CD4-positive, alpha-beta T cell treated with Interleukin-6 at 100 ng/mL for 8 hours (primary cell): ENCODE measurements at places on chromosomes 4 and X.

GRCh38 chr4:115973768-115974167 lies 860.3 kb upstream of the NDST4 start:
- DNase-seq: no peak

- no peak for DNase-seq
Observed at GRCh38 chrX:129058405-129058804, 464.9 kb downstream of the SMARCA1 start.

- DNase-seq: no peak
Observed at GRCh38 chr4:80162418-80162817, 34.9 kb upstream of the PRDM8 start.

DNA sequence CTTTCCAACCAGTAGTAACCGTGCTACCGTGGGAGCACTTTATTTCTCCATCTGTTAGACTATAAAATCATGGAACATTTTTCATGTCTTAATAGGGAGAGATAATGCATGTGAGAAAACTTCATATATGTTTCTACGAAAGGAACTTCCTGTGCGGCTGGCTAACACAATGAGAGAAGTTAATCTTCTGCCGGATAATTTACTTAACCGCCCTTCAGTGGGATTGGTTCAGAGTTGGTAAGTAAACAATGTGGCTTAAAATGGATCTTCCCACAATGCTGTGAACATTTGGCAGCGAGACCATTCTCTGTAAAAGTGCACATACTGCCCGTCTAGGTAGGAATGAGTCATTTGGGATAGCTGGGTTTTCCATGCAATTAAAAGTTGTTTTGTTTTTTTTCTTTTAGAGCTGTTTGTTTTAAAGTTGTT lies 29.6 kb downstream of the PDK3 start:
- no peak for DNase-seq

DNA sequence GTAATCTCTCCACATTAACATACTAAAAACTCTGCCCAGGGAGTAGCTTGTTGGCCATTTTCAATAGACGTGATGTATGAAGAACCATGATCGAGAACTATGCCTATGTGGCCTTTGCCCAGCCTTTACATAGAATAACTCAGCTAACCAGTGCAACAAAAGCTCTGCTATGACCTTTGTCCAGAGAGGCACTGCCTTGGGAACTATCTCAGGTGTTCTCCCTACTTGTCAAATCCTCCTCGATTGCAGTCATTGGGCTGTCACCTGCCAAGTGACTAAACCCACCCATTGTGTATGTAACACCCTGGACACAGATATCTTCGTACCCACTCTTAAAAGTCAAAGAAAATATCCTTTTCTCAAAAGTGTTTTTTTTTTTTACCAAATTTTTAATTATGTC lies 610.3 kb upstream of the GALNTL6 start:
- no peak for DNase-seq

DNA sequence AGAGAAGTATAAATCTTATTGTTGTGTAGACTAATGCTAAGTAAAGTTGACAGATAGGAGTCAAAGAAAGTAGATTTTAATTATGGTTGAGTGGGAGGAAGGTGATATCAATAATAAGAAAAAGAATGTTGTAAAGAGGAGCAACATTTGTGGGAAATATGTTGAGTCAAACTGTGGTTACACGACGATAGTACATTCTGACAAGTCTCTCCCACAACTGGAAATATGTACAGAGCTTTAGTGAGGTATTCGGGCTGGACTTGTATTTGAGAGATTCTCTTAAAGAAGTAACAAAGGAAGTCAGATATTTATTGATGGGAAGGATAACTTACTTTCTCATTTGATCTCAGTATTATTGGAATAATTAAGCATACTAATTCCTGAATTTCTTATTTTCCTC lies 525.3 kb upstream of the MAGEB2 start:
- DNase-seq: no peak
